Endodermal cell (in vitro differentiated cells): ENCODE measurements at places on chromosomes 7 and 10. TPM values are rescaled to one million over a fixed set of nuclear protein-coding genes. Genes with fewer than 3 reads are reported as not detected.

AASS gene
- total RNA-seq, result 36.7 to 63.1 TPM (median 60.5 TPM) in 3 replicates

GRCh38 chr10:84269773-84270172, 24.9 kb downstream of the RGR start:
- no peak overlapping the region for H3K27ac ChIP-seq
- H3K4me1 ChIP-seq, result peaks cover 9% of the 10 kb centered on the region
- H3K27me3 ChIP-seq, result no peaks in the 10 kb centered on the region
- H3K36me3 ChIP-seq, result no peaks in the 10 kb centered on the region

GLI3 gene
- 2.7 and 4.7 TPM in 2 replicates for total RNA-seq

PAPOLB gene
- 0.90 and 1.8 TPM in 2 replicates for total RNA-seq

- no peak overlapping the region for H3K27ac ChIP-seq
- DNase-seq, result no peak
These were observed 13.9 kb downstream of the BUD31 start for GRCh38 chr7:99422625-99423024.

- no peak overlapping the region for H3K27ac ChIP-seq
- H3K4me3 ChIP-seq, result no peak overlapping the region
- H3K36me3 ChIP-seq, result peaks cover 39% of the 10 kb centered on the region
- no peaks in the 10 kb centered on the region for H3K4me1 ChIP-seq
- DNase-seq, result no peak
- H3K27me3 ChIP-seq, result no peaks in the 10 kb centered on the region
These were observed 301.5 kb downstream of the PARD3 start for GRCh38 chr10:34513636-34514035.

DNA sequence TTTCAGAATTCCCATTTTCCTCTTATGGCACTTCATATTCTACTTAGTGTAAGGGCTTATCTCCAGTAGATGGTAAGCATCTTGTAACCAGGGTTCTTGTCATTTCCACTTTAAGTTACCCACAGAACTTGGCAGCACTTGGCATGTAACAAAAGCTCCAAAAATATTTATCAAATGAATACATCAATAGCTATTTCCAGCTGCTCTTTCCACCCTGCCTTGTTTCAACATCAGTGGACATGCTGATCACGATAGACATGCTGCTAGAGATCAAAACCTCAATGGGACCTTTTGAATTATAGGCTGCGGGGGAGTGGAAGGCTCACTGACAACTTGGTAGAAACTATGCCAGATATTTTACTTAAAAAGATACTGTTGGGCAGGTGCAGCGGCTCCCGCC, 32.9 kb downstream of the HOXA1 start:
- no peak overlapping the region for H3K27ac ChIP-seq
- no peaks in the 10 kb centered on the region for H3K4me1 ChIP-seq
- no peaks in the 10 kb centered on the region for H3K36me3 ChIP-seq
- H3K4me3 ChIP-seq, result no peak overlapping the region

DNA sequence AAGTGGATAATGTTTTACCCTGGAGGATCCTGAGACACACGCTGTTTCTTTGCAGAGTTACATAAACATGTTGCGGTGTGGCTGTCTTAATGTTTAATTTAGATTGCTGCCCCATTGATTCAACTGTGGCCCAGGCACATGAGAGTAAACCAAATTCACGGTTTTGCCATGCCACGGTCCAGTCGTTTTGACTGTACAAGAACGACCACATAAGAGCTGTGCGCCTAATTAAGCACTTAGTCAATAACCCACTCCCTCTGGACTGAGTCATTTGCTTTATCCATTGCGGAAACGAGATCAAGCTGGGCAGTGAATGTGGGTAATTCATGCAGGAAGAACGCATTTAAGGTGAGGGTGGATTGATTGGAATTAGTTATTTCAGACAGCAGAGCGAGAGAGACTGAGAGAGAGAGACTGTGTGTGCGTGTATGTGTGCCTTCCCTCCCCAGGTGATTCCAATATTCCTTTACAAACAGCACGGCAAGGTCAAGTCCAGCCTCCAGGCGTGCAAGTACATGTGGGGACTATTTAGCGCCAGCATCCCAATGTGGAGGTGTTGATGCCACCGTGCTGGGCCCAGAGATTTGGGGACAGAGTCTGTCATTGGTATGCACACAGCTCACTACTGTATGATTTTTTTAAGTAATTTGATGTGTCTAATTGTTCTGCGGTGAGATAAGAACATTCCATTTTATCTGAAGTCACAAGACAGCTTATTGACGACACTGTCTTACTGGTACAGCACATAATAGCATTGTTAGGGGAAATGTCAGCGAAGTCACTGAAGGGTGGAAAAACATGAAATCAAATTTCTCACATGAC, 8.4 kb upstream of the TEX36 start:
- no peak overlapping the region for H3K4me3 ChIP-seq
- H3K27ac ChIP-seq, result no peak overlapping the region
- H3K27me3 ChIP-seq, result peaks cover 3% of the 10 kb centered on the region
- no peaks in the 10 kb centered on the region for H3K36me3 ChIP-seq
- no peak for DNase-seq

NPY4R2 gene
- total RNA-seq, result 0.24 TPM in 1 of 2 replicates, not detected in the other

ENKUR gene
- total RNA-seq, result 0.28 TPM in 1 of 3 replicates, not detected in the others

GRCh38 chr10:133460208-133460769, 6.5 kb downstream of the SCART1 start:
- H3K27ac ChIP-seq, result no peak overlapping the region
- H3K4me1 ChIP-seq, result no peaks in the 10 kb centered on the region
- H3K36me3 ChIP-seq, result no peaks in the 10 kb centered on the region
- H3K27me3 ChIP-seq, result no peaks in the 10 kb centered on the region
- H3K4me3 ChIP-seq, result no peak overlapping the region

RPEL1 gene
- total RNA-seq, result not detected in 2 replicates

GRCh38 chr7:39306016-39306570, 260.1 kb upstream of the YAE1 start:
- no peak for DNase-seq
- no peaks in the 10 kb centered on the region for H3K4me1 ChIP-seq
- H3K4me3 ChIP-seq, result no peak overlapping the region
- H3K27me3 ChIP-seq, result no peaks in the 10 kb centered on the region

DNA sequence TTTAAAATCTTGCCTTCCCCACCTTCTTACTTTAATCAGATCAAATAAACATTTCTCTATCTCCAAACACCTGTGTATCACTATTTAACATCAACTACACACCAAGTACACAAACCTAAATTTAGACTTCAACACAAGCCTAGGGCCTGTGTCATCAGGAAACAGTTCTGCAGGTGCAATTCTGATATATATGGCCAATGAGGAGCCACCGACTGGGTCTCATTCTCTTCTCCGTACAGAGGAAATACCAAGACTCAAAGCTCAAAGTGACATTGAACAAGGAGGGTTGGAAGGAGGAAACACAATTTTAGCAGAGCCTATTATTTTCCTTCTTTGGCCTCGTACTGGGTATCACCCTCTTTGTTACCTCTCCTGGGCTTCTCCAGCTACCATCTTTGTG, 152.6 kb upstream of the PRR15 start:
- no peaks in the 10 kb centered on the region for H3K27me3 ChIP-seq
- no peaks in the 10 kb centered on the region for H3K36me3 ChIP-seq
- no peak overlapping the region for H3K4me3 ChIP-seq
- H3K4me1 ChIP-seq, result no peaks in the 10 kb centered on the region
- no peak overlapping the region for H3K27ac ChIP-seq

GRCh38 chr10:34711500-34711899, 103.6 kb downstream of the PARD3 start:
- no peaks in the 10 kb centered on the region for H3K36me3 ChIP-seq
- no peak for DNase-seq
- H3K4me3 ChIP-seq, result no peak overlapping the region
- no peaks in the 10 kb centered on the region for H3K27me3 ChIP-seq
- H3K4me1 ChIP-seq, result peaks cover 3% of the 10 kb centered on the region

RET gene
- total RNA-seq, result 0.87 to 2.0 TPM (median 1.2 TPM) in 3 replicates

DNA sequence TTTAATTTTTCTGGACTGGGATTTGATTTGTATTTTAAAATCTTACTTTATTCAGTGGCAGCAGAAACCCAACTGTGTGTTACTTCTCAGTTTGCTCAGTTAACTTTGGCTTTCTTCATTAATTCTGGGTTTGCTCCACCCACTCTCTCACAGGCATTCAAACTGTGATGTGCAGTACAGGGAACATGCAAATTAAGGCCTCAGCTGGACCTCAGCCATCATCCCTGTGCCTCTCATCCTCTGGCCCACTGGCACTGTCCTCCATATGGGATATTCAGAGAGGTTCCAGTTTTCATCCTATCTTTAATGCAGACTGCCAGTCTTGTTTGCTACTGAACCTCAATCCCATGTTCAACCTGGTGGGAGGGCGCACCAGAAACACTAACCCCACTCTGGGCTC, 743.4 kb upstream of the IGFBP3 start:
- no peak overlapping the region for H3K4me3 ChIP-seq
- H3K4me1 ChIP-seq, result no peaks in the 10 kb centered on the region
- no peak for DNase-seq
- H3K36me3 ChIP-seq, result no peaks in the 10 kb centered on the region
- no peak overlapping the region for H3K27ac ChIP-seq

GRCh38 chr10:76882245-76882644, 755.4 kb downstream of the KCNMA1 start:
- no peaks in the 10 kb centered on the region for H3K36me3 ChIP-seq
- H3K4me1 ChIP-seq, result no peaks in the 10 kb centered on the region
- no peak overlapping the region for H3K4me3 ChIP-seq

DNA sequence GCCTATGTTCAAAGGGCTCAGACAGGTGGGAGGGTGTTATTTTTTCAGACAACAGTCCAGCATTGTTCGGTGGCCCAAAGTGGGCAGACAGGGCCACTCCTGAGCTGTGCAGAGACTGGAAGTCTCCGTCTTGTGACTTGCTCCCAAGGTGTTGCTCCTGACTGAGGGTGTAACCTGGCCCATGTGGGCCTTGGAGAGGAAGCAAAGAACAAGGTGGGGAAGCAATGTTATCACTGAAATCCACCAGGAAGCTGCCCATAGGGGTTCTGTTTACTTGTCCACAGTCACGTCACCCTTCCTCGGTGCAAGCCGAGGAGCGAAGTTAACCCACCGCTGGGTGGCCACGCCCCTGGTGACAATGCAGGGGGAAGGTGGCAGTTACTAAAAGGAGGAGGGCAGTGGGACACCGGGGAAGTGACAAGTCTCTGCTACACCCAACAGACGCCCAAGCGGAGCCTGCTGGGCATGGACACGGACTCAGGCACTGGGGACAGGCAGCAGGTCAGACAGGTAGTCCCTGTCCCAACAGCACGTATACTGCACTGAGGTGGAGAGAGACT, 311.6 kb upstream of the MKI67 start:
- H3K27me3 ChIP-seq, result no peaks in the 10 kb centered on the region
- no peaks in the 10 kb centered on the region for H3K36me3 ChIP-seq
- no peak overlapping the region for H3K4me3 ChIP-seq
- H3K27ac ChIP-seq, result no peak overlapping the region
- DNase-seq, result peak; percentile 34
- H3K4me1 ChIP-seq, result peaks cover 13% of the 10 kb centered on the region

- no peaks in the 10 kb centered on the region for H3K36me3 ChIP-seq
- no peak overlapping the region for H3K27ac ChIP-seq
- H3K4me3 ChIP-seq, result peak overlapping the region; percentile 20
- peaks cover 6% of the 10 kb centered on the region for H3K4me1 ChIP-seq
These were observed 875.8 kb upstream of the CELF2 start for GRCh38 chr10:10141782-10142382.

DNA sequence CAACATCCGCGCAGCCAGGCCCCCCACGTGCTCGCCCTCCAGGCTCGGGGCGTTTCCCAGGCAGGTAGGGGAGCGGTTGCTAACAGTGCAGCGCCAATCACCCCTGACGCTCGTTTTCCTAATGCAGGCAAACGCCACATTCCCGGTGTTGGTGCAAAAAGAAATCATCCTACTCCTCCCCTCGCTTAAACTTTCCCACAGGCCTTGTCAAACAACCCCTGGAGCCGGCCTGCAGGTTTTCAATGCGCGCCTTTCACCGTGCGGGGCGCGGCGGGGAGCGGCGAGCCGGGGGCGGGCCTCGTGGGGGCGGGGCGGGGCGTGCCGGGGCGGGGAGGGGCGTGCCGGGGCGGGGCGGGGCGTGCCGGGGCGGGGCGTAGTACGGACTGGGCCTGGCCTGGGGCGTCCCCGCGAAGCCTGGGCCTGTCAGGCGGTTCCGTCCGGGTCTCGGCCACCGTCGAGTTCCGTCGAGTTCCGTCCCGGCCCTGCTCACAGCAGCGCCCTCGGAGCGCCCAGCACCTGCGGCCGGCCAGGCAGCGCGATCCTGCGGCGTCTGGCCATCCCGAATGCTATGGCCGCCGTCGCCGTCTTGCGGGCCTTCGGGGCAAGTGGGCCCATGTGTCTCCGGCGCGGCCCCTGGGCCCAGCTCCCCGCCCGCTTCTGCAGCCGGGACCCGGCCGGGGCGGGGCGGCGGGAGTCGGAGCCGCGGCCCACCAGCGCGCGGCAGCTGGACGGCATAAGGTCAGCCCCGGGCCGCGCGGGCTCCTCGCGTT, at the start of gene ECHDC3:
Gene ECHDC3, plus strand, starts transcription at position 374 of the 770 bp plus-strand sequence. Its CDS starts 195 bp downstream, at position 569.
- DNase-seq, result peak; percentile 89
- H3K36me3 ChIP-seq, result no peaks in the 10 kb centered on the region
- H3K4me1 ChIP-seq, result no peaks in the 10 kb centered on the region
- peaks cover 4% of the 10 kb centered on the region for H3K27me3 ChIP-seq
- peak within 1 kb of the TSS; percentile 35 for H3K4me3 ChIP-seq
- H3K27ac ChIP-seq, result no peak within 1 kb of the TSS

GRCh38 chr7:128948976-128949760, 11.4 kb downstream of the IRF5 start:
- peaks cover 2% of the 10 kb centered on the region for H3K4me1 ChIP-seq
- no peak overlapping the region for H3K27ac ChIP-seq
- peaks cover 37% of the 10 kb centered on the region for H3K36me3 ChIP-seq
- no peak for DNase-seq
- no peak overlapping the region for H3K4me3 ChIP-seq

DNA sequence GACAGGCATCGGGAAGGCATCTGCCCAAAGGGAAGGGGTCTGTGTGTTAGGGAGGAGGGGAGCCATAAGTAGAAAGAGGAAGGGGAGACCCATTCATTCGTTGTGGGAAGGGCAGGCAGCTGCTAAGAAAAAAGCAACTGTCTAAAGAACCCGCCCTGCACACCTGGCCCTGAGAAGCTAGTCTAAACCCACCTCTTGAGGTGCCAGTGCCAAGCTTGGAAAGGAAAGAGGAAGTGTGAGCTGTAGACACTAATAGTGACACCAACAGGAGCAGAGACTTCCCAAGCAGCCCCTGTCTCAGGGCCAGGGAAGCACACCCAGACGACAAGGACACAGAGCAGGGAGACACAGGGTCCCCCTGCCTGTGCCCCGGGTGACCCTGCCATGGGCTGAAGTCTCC, 40.8 kb upstream of the PRSS58 start:
- H3K27me3 ChIP-seq, result no peaks in the 10 kb centered on the region
- no peak overlapping the region for H3K27ac ChIP-seq
- no peak for DNase-seq
- H3K4me1 ChIP-seq, result no peaks in the 10 kb centered on the region
- H3K4me3 ChIP-seq, result no peak overlapping the region

GRCh38 chr10:16386855-16387254, 50.0 kb upstream of the PTER start:
- no peak overlapping the region for H3K4me3 ChIP-seq
- no peak overlapping the region for H3K27ac ChIP-seq
- H3K4me1 ChIP-seq, result no peaks in the 10 kb centered on the region
- H3K36me3 ChIP-seq, result no peaks in the 10 kb centered on the region

GRCh38 chr7:602341-603141, 82.9 kb upstream of the PDGFA start:
- no peaks in the 10 kb centered on the region for H3K27me3 ChIP-seq
- no peak overlapping the region for H3K4me3 ChIP-seq
- peaks cover 3% of the 10 kb centered on the region for H3K36me3 ChIP-seq
- DNase-seq, result peak; percentile 59

- peaks cover 6% of the 10 kb centered on the region for H3K4me1 ChIP-seq
- peak overlapping the region; percentile 66 for H3K27ac ChIP-seq
- peak; percentile 98 for DNase-seq
These were observed 142.5 kb upstream of the TCERG1L start for GRCh38 chr10:131453721-131454634.

GRCh38 chr7:70477036-70478010, 654.6 kb upstream of the GALNT17 start:
- no peaks in the 10 kb centered on the region for H3K36me3 ChIP-seq
- no peak for DNase-seq
- H3K4me3 ChIP-seq, result no peak overlapping the region
- H3K27me3 ChIP-seq, result no peaks in the 10 kb centered on the region
- H3K27ac ChIP-seq, result no peak overlapping the region
- H3K4me1 ChIP-seq, result no peaks in the 10 kb centered on the region
